ENCODE measurements at places on chromosomes 7 and 10.

DNA sequence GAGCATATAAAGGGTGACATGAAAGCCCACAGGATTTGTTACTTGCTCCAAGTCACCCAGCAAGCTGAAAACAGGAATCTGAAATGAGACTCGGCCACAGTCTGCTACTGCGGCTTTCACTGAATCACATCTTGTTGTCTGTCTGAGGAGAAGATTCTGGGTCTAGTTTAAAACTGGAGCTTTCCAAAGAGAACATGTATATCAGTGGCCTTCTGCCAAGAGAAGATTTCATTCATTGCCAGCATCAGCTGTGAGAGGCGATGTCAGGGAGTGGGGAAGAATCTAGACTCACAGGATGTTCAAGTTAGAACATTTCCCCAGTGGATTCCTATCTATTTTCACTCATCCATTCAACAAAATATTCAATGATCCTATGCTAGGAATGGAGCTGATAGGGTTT lies 122.8 kb downstream of the GALNT17 start:
- no peaks in the 10 kb centered on the region for H3K4me1 ChIP-seq
- no peak overlapping the region for H3K27ac ChIP-seq
- no peak overlapping the region for H3K4me3 ChIP-seq

DNA sequence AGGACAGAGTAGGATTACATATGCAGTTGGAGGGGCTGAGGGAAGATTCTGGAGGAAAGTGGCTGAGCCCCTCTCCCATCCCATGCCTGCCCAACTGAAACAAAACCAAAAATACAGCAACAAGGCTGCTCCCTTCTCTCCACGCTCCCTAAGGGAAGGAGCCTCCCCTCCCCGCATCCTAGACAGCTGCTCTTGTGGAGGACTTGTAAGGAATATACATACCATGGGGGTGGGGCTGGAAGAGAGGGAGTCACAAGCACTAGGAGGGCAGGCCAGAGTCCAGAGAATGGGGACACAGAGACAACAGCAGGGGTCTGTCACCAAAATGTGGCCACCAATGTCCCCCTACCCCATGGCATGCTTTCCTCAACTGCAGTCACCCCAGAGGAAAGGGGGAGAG lies 13.2 kb downstream of the LDB1 start:
- H3K4me1 ChIP-seq = no peaks in the 10 kb centered on the region
- no peak overlapping the region for H3K4me3 ChIP-seq
- no peaks in the 10 kb centered on the region for H3K27me3 ChIP-seq
- H3K36me3 ChIP-seq = peaks cover 24% of the 10 kb centered on the region
- no peak overlapping the region for H3K27ac ChIP-seq

DNA sequence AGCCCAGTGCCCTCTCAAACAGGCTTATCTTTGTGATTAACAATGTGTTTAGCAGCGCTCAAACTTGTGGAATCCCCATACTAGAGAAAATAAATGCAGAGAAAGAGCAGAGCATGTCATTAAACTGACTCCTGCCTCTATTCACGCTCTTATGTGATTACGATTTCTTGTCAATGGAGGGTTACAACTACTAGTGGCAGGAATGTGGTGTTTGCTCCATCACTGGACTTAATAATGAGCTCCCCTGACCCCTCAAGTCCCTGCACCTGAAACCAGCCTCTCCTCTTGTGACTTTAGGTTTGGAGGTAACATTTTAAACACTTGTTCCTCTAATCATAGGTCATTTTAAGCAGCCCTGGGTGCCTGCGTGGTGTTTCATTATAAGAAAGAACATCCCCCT lies 121.9 kb downstream of the PLPP4 start:
- no peaks in the 10 kb centered on the region for H3K27me3 ChIP-seq
- no peak for DNase-seq
- no peak overlapping the region for H3K4me3 ChIP-seq
- H3K4me1 ChIP-seq = no peaks in the 10 kb centered on the region

GRCh38 chr7:37424995-37425394 lies 23.7 kb downstream of the ELMO1 start:
- DNase-seq = no peak
- no peaks in the 10 kb centered on the region for H3K4me1 ChIP-seq
- H3K4me3 ChIP-seq = no peak overlapping the region
- H3K36me3 ChIP-seq = no peaks in the 10 kb centered on the region

- H3K4me3 ChIP-seq = no peak overlapping the region
- H3K4me1 ChIP-seq = no peaks in the 10 kb centered on the region
- no peaks in the 10 kb centered on the region for H3K27me3 ChIP-seq
- no peak for DNase-seq
These were observed 599.2 kb upstream of the PCDH15 start for GRCh38 chr10:55400075-55400849.

DNA sequence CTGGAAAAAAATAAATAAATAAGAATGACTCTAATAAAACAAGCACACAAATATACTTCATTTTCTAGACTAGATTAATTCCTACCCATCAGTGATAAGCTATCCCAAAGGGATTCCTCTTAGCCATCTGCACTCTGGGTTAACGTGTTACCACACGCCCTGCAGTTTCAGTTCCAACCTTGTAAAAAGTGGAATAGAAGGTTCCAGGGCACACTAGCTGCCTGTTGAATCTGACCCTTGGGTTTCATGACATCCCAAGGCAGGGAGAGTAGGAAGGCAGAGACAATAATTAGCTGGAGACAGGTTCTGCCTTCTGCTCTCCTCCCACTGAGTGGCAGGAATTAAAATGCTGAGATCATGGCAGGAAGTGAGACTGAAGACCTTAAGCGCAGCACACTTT lies 33.5 kb downstream of the SLC37A3 start:
- no peaks in the 10 kb centered on the region for H3K27me3 ChIP-seq
- no peak overlapping the region for H3K4me3 ChIP-seq
- no peaks in the 10 kb centered on the region for H3K4me1 ChIP-seq
- H3K27ac ChIP-seq = no peak overlapping the region
- no peaks in the 10 kb centered on the region for H3K36me3 ChIP-seq
- no peak for DNase-seq

GRCh38 chr7:127413962-127414361 lies 21.5 kb upstream of the ZNF800 start:
- no peaks in the 10 kb centered on the region for H3K4me1 ChIP-seq
- H3K27ac ChIP-seq = no peak overlapping the region
- no peak for DNase-seq
- no peak overlapping the region for H3K4me3 ChIP-seq
- H3K36me3 ChIP-seq = no peaks in the 10 kb centered on the region
- peaks cover 13% of the 10 kb centered on the region for H3K27me3 ChIP-seq

GRCh38 chr7:135441791-135442190 lies 68.1 kb downstream of the CNOT4 start:
- no peaks in the 10 kb centered on the region for H3K27me3 ChIP-seq
- no peak overlapping the region for H3K4me3 ChIP-seq
- peak; percentile 7 for DNase-seq

DNA sequence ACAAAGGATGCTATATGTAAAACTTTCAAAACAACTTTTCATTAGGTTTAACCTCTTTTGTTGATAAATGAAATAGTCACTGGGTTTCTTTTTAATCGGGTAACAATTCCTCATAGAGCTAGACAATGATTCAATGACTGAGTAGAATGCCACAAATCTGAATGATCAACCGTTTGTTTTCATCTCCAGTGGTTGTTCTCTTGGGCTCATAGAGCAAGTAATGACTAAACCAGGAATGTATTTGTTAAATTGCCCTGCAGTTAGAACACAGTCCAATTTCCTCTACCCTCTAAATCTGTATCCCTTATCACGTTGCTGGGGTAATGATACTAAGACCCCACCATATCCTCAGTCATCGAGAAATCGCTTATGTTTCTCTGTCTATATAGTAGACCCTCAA lies 40.0 kb downstream of the CNNM1 start:
- H3K27ac ChIP-seq = no peak overlapping the region
- H3K27me3 ChIP-seq = no peaks in the 10 kb centered on the region
- no peak overlapping the region for H3K4me3 ChIP-seq
- no peaks in the 10 kb centered on the region for H3K36me3 ChIP-seq
